ENCODE measurements at places on chromosomes 12 and 14. TPM values are rescaled to one million over a fixed set of nuclear protein-coding genes. Genes with fewer than 3 reads are reported as not detected.

DNA sequence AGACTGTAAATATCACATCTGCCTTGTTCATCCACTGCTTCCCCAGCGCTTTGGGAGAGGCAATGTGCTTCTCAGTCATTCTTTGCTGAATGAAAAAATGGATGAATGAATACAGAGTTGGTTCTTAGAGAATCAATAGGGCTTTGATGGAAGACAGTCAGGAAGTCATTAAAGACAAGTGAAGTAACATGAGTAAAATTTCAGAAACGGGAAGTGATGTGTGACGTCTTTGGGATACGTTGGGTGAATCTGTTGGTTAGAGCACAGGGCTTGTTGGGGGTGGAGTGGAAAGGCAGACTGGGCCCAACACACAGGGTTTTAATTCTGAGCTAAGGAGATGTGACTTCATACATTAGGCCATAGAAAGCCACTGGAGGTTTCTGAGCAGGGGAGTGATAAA is 39.0 kb upstream of the NRXN3 start:
- H3K4me3 ChIP-seq, result no peak overlapping the region
- no peak overlapping the region for H3K27ac ChIP-seq
- DNase-seq, result no peak
- H3K4me1 ChIP-seq, result no peaks in the 10 kb centered on the region

The AVPR1A gene
- not detected for total RNA-seq

GRCh38 chr12:27261866-27262265 is 17.8 kb downstream of the STK38L start:
- no peaks in the 10 kb centered on the region for H3K36me3 ChIP-seq
- no peak for DNase-seq
- H3K27ac ChIP-seq, result no peak overlapping the region
- H3K4me1 ChIP-seq, result no peaks in the 10 kb centered on the region
- H3K27me3 ChIP-seq, result no peaks in the 10 kb centered on the region

DNA sequence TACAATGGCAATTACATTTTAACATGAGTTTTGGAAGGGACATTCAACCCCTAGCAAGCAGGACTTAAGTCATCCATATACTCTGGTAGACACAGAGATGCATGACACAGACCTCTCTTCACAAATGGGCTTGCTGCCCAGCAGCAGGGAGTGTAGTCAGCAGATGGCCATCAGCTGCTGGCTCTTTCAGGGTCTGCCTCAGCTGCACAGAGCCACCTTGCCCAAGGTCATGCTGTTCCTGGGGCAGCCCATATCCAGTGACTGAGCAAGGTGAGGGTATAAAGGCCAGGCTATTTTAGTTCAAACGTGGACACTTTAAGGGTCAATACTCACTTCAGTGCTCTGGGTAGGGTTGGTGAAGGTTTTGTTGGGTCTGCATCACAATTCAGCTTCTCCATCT is 58.3 kb upstream of the JDP2 start:
- no peaks in the 10 kb centered on the region for H3K27me3 ChIP-seq
- H3K27ac ChIP-seq, result no peak overlapping the region
- H3K4me3 ChIP-seq, result no peak overlapping the region
- H3K4me1 ChIP-seq, result no peaks in the 10 kb centered on the region
- no peaks in the 10 kb centered on the region for H3K36me3 ChIP-seq

- H3K4me3 ChIP-seq, result no peak overlapping the region
- H3K4me1 ChIP-seq, result no peaks in the 10 kb centered on the region
- DNase-seq, result no peak
- H3K36me3 ChIP-seq, result no peaks in the 10 kb centered on the region
- no peak overlapping the region for H3K27ac ChIP-seq
Measured at GRCh38 chr12:63917864-63918799, 73.6 kb downstream of the SRGAP1 start.

- DNase-seq, result no peak
- no peak overlapping the region for H3K4me3 ChIP-seq
- H3K36me3 ChIP-seq, result no peaks in the 10 kb centered on the region
- peaks cover 8% of the 10 kb centered on the region for H3K27me3 ChIP-seq
Measured at GRCh38 chr12:107845226-107845979, 70.9 kb downstream of the ASCL4 start.

The PPP1R36 gene
- 0.24 TPM for total RNA-seq

DNA sequence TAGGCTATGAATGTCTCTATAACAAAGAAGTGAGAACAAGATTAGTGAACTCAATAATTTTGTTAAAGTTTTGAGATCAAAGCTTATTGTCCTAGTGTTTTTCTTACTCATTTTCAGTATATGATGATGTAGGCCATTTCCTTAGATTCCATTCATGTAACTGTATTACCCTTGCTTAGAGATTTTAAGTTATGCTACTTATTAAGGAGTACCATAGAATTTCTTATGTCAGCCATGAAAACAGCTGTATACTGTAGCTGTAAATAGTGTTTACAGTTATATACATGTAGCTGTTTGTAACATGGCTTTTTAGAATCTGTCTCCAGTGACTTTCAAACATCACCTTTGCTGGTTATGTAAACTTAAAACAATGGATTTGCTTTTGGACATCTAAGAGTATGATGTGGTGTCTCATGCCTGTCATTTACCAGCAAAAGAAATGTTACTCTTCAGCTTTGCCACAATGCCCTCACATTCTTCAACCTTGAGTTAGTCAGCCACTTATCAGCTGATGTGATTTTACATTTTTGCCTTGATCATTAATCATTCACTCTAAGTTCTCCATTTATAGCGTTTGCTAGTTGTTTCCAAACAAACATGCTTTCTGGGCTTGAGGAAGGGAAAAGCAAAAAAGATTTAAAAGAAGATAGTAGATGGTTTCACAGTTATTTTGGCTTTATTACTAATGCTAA is 55.5 kb downstream of the SLC16A7 start:
- DNase-seq, result no peak
- H3K4me3 ChIP-seq, result no peak overlapping the region
- no peaks in the 10 kb centered on the region for H3K36me3 ChIP-seq

- no peaks in the 10 kb centered on the region for H3K27me3 ChIP-seq
- no peak overlapping the region for H3K27ac ChIP-seq
- no peak for DNase-seq
- no peaks in the 10 kb centered on the region for H3K36me3 ChIP-seq
- H3K4me3 ChIP-seq, result no peak overlapping the region
- no peaks in the 10 kb centered on the region for H3K4me1 ChIP-seq
Measured at GRCh38 chr14:68042586-68043210, 223.1 kb downstream of the RAD51B start.

The LRP6 gene
- 0.94 TPM for total RNA-seq

- H3K4me3 ChIP-seq, result no peak overlapping the region
- H3K27me3 ChIP-seq, result peaks cover 4% of the 10 kb centered on the region
- DNase-seq, result no peak
- H3K27ac ChIP-seq, result no peak overlapping the region
- no peaks in the 10 kb centered on the region for H3K4me1 ChIP-seq
Measured at GRCh38 chr12:132397934-132398385, 68.6 kb upstream of the GALNT9 start.

The FNTB gene
- 14.3 TPM for total RNA-seq

GRCh38 chr12:114339626-114340025 is 66.3 kb downstream of the TBX5 start:
- no peaks in the 10 kb centered on the region for H3K27me3 ChIP-seq
- H3K36me3 ChIP-seq, result no peaks in the 10 kb centered on the region
- H3K4me3 ChIP-seq, result no peak overlapping the region
- no peak overlapping the region for H3K27ac ChIP-seq
- no peak for DNase-seq
- H3K4me1 ChIP-seq, result no peaks in the 10 kb centered on the region

DNA sequence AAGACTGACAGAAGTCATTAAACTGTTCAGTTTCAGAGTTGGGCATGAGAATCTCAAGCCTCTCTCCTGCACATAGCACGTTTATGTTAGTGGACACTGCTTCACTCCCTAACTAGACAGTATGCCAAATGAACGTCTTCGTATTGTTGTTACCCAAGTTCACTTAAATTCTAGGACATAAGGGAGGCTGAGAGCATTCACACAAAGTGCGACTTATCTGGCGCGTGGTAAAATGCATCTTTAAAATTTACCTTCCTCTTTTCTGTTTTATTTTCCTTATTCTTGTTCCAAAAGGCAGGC is 166.3 kb downstream of the AKAP6 start:
- no peaks in the 10 kb centered on the region for H3K36me3 ChIP-seq
- H3K4me1 ChIP-seq, result no peaks in the 10 kb centered on the region
- H3K27ac ChIP-seq, result no peak overlapping the region
- no peaks in the 10 kb centered on the region for H3K27me3 ChIP-seq
- H3K4me3 ChIP-seq, result no peak overlapping the region

DNA sequence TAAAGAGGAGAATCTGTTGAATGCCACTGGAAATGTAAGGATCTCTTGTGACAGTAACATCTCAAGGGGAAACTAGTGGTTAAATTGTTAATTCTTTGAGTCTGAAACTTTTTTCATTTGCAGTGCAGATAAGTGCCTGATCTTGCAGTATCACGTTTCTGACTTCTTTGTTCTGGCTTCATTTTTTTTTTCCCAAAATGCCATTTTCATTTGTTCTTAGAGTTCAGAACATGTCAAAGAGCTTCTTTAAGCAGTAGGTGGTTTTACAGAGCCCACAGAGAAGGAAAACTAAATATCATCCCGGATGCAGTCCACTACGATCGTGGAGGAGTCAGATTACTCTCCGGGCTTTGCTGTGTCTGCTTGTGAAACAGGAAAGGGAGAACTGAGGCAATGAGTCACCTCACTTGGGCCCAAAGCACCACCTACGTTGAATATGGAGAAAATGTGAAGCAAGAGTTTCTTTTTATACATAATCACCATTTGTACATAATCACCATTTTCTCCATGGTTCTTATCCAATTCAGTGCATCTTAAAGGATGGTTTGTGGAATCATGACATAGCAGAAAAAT is 43.9 kb downstream of the HMGA2 start:
- no peak overlapping the region for H3K4me3 ChIP-seq
- H3K27me3 ChIP-seq, result no peaks in the 10 kb centered on the region
- no peaks in the 10 kb centered on the region for H3K36me3 ChIP-seq

The LRRC43 gene
- total RNA-seq, result 0.18 TPM

The MFAP5 gene
- total RNA-seq, result not detected

DNA sequence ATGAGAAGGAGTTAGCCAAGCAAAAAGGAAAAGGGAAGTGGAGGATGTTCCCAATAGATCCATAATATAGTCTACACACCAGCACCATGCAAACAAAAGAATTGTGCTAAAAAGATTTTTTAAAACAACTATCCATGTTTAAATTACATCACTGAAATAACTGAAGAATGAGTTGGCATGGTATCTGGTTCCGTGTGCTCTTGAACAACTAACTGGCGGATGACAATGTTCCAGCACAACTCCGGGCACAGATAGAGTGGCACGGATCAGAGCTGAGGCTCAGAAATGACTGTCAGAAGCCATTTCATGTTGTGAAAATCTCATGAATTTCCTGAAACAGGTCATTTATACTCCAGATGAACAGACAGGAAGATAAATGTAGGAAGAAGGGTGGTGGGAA is 153.1 kb downstream of the HMGA2 start:
- no peaks in the 10 kb centered on the region for H3K4me1 ChIP-seq
- H3K4me3 ChIP-seq, result no peak overlapping the region
- no peaks in the 10 kb centered on the region for H3K36me3 ChIP-seq

GRCh38 chr14:21244544-21244943 is 24.7 kb downstream of the HNRNPC start:
- H3K27ac ChIP-seq, result no peak overlapping the region
- no peak overlapping the region for H3K4me3 ChIP-seq
- H3K36me3 ChIP-seq, result peaks cover 31% of the 10 kb centered on the region
- peaks cover 66% of the 10 kb centered on the region for H3K4me1 ChIP-seq
- DNase-seq, result no peak

GRCh38 chr14:51950007-51950406 is 39.3 kb upstream of the RTRAF start:
- no peaks in the 10 kb centered on the region for H3K27me3 ChIP-seq
- peaks cover 42% of the 10 kb centered on the region for H3K36me3 ChIP-seq
- no peak overlapping the region for H3K27ac ChIP-seq
- H3K4me3 ChIP-seq, result no peak overlapping the region
- DNase-seq, result no peak
- no peaks in the 10 kb centered on the region for H3K4me1 ChIP-seq

The LRP1-AS gene
- total RNA-seq, result not detected

DNA sequence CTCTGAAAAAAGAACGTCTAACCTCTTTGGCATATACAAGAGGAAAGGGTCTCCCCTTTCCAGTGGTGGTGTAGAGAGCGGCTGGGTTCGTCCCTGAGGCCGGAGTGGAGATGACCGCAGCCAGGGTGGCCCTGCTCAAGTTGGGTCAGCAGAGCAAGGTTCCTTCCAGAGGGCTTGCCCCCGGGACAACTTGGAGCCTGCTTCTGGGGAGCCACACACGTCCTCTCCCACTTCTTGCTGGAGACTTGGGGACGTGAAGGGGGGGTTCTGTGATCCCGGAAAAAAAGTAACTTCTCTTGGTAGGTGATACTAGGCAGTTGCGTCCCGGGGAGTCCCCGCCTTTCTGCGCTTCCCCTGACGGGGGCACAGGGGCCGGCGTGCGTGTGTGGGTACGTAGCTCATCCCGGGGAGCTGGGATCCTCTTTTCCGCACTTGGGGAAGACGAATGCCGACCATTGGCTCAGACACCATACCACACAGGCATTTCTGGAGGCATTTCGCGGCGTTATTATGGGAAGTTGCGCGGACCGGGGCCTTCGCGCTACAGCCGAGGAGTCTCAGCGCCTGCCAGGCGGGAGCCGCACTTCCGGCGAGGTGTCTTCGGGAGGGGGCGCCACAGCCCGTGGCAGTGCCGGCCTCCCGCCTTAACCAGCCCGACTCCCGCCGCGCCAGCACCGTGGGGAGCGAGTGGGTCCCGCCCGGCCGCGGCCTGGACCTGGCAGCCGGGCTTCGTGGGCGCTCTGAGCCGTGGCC is 14.8 kb upstream of the PAX9 start:
- no peaks in the 10 kb centered on the region for H3K4me1 ChIP-seq
- H3K27ac ChIP-seq, result no peak overlapping the region
- no peaks in the 10 kb centered on the region for H3K36me3 ChIP-seq
- no peak for DNase-seq

GRCh38 chr12:32005496-32006125 is 46.4 kb downstream of the RESF1 start:
- H3K27me3 ChIP-seq, result no peaks in the 10 kb centered on the region
- no peaks in the 10 kb centered on the region for H3K36me3 ChIP-seq
- H3K4me1 ChIP-seq, result no peaks in the 10 kb centered on the region
- no peak overlapping the region for H3K4me3 ChIP-seq
- DNase-seq, result no peak

The ITGB7 gene
- 339 TPM for total RNA-seq

The CD69 gene
- total RNA-seq, result 66.8 TPM

GRCh38 chr14:75132382-75133086 is 5.7 kb upstream of the NEK9 start:
- peaks cover 17% of the 10 kb centered on the region for H3K36me3 ChIP-seq
- H3K27me3 ChIP-seq, result no peaks in the 10 kb centered on the region
- no peak overlapping the region for H3K27ac ChIP-seq
- peaks cover 6% of the 10 kb centered on the region for H3K4me1 ChIP-seq
- H3K4me3 ChIP-seq, result no peak overlapping the region

DNA sequence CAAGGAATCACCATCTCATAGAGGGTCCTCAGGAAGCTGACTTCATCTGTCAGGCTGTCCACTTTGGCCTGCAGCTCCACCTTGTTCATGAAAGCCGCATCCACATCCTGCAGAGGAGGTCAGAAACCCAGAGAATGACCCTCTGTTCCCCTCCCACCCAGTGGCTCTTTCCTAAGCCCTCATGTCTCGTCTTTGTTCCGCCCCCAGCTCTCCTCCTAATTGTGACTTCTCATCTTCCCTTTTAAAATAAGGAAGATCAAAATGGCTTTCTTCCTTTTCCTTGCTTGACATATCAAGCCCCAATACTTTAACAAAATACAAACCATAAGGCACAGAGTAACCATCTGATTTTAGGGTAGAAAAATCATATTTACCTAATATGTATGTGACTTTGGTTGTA is 4.4 kb downstream of the KRT76 start:
- DNase-seq, result no peak
- no peaks in the 10 kb centered on the region for H3K27me3 ChIP-seq
- H3K36me3 ChIP-seq, result no peaks in the 10 kb centered on the region
- H3K4me1 ChIP-seq, result no peaks in the 10 kb centered on the region
- no peak overlapping the region for H3K27ac ChIP-seq
